ENCODE measurements at places on chromosomes 6 and 20.

GRCh38 chr20:3765171-3765882, 2.2 kb downstream of the ADISSP start:
- DNase-seq = no peak

GRCh38 chr6:152220786-152221185, 413.3 kb downstream of the ESR1 start:
- DNase-seq = no peak

- no peak for DNase-seq
Observed at GRCh38 chr6:169763308-169763707, 11.9 kb downstream of the ERMARD start.

DNA sequence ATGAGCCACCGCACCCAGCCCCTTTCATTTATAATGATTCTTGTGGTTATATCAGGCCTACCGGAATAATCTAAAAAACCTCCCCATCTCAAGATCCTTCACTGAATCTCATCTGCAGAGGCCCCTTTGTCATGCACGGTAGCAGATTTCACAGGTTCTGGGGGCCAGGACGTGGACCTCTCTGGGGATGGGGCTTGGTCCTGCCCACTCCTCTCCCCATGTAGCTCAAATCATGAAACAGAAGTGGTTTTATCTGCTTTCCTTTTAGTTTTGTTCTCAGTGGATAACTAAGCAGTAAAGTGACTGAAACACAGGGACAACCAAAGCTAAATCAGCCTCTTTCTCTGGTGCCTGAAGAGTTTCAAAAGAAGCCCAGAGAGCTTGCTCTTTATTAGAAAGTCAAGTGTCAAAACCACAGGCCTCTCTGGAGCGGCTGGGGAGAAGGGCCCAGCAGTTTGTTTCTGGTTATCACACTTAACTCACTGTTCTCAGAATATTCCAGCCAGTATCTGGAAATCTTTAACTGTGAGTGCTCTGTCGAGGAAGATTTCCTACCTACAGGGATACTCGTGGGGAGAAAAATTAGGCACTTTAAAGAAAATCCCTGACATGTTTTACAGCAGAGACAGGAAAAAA, 60.6 kb upstream of the FAM184A start:
- no peak for DNase-seq

DNA sequence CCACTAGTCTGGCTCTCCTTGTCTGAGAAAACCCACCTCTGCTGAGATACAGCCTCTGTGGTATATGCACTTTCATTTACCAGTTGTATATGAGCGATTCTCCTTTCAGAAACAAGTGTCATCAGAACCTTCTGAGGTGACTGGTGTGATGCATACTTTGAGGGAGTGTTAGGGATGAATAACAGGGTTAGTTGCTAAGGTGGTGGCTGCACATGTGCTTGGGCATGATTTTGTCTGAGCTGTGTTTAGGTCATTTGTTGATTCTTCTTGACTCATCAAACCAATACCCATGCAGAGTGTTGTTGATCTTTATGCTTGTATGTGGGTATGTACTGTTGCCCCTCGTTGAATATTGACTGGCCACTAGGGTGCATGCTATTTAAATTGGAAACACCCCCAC, 25.7 kb downstream of the DTD1 start:
- no peak for DNase-seq

DNA sequence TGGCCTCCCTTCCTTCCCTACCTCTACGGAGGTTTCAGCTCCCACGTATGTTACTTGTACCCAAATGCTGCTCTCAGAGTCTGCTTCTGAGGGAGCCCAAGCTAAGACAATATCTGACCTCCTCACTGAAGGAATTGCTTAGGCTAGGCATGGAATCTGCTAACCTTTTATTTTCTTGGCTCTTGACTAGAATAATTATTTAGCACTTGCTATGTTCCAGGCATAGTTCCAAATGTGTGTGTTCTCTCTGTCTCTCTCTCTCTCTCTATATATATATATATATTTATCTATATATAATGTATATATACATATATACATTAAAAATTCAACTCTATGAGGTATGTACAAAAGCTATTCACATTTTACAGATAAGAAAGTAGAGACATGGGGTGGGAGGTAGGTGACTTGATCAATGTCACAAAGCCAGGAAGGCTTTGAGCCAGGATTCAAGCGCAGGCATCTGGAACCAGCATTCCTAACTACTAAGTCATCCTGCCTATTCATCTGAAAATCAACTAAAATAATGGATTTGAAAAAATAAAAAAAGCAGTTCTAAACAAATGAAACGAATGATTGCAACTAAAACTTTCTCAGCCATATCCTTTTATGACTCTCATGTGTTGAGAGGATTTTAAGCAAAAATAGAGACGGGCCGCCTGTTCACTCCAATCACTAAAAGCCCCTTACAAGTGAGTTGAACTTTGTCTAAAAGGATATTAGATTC, 189.7 kb upstream of the JAG1 start:
- DNase-seq = no peak

DNA sequence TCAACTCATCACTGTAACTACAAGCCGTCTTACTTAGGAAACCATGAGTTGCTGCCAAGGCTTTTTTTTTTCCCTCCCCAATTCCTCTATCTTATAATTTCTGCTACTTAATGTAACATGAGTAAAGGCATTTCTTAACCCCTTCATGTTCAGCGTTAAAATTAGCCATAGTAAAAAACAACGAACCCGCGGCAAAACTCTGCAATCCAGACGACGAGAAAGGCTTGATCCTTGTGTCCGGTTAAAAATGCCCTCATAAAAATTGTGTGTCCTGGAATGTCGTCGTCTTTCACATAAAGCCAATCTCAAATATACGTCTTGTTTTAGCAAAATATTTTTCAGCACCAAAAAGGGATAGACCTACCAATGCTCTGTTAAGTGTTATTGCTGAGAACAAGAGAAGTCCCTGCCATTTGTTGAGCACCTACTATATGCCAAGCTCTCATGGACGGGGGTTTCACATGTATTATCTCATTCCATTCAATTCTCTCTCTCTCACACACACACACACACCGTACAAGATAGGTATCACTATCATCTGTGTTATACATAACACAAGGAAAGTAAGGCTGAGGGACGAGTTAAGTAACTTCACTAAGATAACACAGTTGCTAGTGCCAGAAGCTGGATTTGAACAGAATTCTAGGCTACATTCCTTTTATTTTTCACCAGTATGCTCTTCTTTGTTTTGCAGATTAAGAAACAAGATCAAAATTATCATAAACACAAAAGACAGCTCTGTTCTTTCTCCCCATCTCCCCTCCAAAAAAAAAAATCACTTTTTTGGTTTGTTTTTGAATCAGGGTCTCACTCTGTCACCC, 683 bp upstream of the ARHGAP18 start:
- no peak for DNase-seq

- no peak for DNase-seq
Observed at GRCh38 chr6:17454316-17455005, 61.1 kb downstream of the CAP2 start.

GRCh38 chr6:246352-246751, 45.9 kb upstream of the DUSP22 start:
- DNase-seq = no peak

- no peak for DNase-seq
Observed at GRCh38 chr6:42341221-42341620, 110.5 kb downstream of the TRERF1 start.

GRCh38 chr6:30612687-30613248, 4.3 kb downstream of the PPP1R10 start:
- DNase-seq = no peak

GRCh38 chr20:58024241-58024721, 204.2 kb downstream of the ANKRD60 start:
- no peak for DNase-seq

GRCh38 chr6:143531720-143532499, 20.4 kb upstream of the FUCA2 start:
- DNase-seq = no peak

GRCh38 chr6:166494757-166495486, 91.6 kb downstream of the RAMACL start:
- no peak for DNase-seq

All from NCI-H1436 treated with DMSO at 0.1 percent for 48 hours (cell line).